Bladder microvascular endothelial cell (primary cell): ENCODE measurements at places on chromosomes 16 and 17. TPM values are rescaled to one million over a fixed set of nuclear protein-coding genes. Genes with fewer than 3 reads are reported as not detected.

The DNAAF1 gene
- not detected in 2 replicates for total RNA-seq

The DHRS7C gene
- total RNA-seq: not detected in 2 replicates

The LIG3 gene
- total RNA-seq: 18.0 and 66.8 TPM in 2 replicates

The CTU2 gene
- total RNA-seq: 11.3 and 11.9 TPM in 2 replicates

The ECI1 gene
- total RNA-seq: 19.2 and 23.5 TPM in 2 replicates

The PMFBP1 gene
- under 0.01 TPM in 1 of 2 replicates, not detected in the other for total RNA-seq

The PRKCB gene
- not detected in 2 replicates for total RNA-seq

The MPO gene
- under 0.01 TPM in 1 of 2 replicates, not detected in the other for total RNA-seq

The SHCBP1 gene
- total RNA-seq: 17.8 and 21.9 TPM in 2 replicates

The OR1F1 gene
- total RNA-seq: not detected in 2 replicates

The GRB2 gene
- 70.6 and 112 TPM in 2 replicates for total RNA-seq

The RND2 gene
- 0.16 and 0.19 TPM in 2 replicates for total RNA-seq

The OR4D1 gene
- total RNA-seq: not detected in 2 replicates

The RBBP6 gene
- 11.3 and 30.2 TPM in 2 replicates for total RNA-seq

The TBC1D3 gene
- not detected in 2 replicates for total RNA-seq

The TBC1D3H gene
- not detected in 2 replicates for total RNA-seq

The ZP2 gene
- not detected in 2 replicates for total RNA-seq

The ADAM11 gene
- total RNA-seq: under 0.01 and 0.13 TPM in 2 replicates

The ALOX12B gene
- total RNA-seq: not detected in 2 replicates

The SLFN12 gene
- total RNA-seq: 36.1 and 87.1 TPM in 2 replicates

The ARHGDIG gene
- 0.13 TPM in 1 of 2 replicates, not detected in the other for total RNA-seq
